ENCODE measurements at places on chromosomes 11 and 22.

GRCh38 chr11:44957776-44958564 is 7.3 kb upstream of the TP53I11 start:
- DNase-seq, result no peak

GRCh38 chr11:105361651-105362050 is 222.1 kb upstream of the CARD18 start:
- DNase-seq, result no peak

DNA sequence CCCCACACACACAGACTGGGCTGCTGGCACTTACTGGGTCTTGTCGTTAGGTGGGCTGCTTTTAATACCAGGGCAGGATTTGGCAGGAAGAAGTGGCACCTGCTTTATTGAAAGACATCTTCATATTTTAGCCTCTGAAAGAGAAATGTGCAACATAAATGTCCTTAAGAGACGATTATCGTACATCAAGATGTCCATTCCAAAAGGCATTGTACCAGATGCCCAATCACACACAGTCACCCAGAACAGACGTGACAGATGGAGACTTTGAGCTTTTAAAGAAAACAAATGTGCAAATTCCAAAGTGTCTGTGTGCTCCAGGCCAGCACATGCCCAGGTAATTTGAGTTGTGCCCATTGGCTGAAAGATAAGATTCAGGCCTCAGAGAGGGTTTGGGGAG is 155.7 kb downstream of the RRAS2 start:
- no peak for DNase-seq

GRCh38 chr22:46062971-46063631 is 86.1 kb upstream of the WNT7B start:
- no peak for DNase-seq

DNA sequence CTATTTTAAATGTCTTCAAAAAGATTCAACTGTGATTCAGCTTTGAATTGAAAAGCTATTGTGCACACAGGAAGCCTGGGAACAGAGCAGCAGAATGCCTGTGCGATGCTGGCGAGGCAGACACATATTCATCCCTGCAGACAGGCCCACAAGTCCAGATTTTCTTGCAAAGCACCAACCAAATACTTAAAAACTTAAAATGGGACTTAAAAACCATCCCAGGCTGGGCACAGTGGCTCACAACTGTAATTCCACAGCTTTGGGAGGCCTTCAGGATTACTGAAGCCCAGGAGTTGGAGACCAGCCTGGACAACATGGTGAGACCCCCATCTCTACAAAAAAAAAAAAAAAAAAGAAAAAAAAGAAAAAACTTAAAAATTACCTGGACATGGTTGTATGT is 122.6 kb upstream of the SERPIND1 start:
- no peak for DNase-seq

DNA sequence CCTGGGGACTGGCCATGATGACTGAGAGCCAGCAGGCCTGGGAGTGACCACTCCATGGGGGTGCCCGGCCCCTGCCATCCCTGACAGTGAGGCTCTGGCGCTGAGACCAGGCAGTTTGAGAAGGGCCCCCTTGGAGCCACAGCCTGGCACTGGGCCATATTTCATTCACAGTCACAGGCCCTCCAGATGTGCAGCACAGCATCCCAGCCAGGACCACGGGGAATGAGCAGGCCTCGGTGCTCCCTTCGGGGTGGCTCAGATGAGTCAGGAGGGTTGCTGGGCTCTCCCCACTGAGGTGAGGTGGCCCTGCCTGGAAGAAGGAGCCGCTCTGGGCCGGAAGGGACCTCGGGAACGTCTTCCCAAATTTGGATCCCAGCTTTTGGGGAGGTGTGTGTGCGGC is 53.0 kb downstream of the GRAMD4 start:
- DNase-seq, result no peak

GRCh38 chr11:8832571-8833260 is 78.3 kb upstream of the AKIP1 start:
- DNase-seq, result peak; percentile 16

GRCh38 chr11:130391711-130392110 is 36.7 kb downstream of the ADAMTS8 start:
- DNase-seq, result no peak

- DNase-seq, result no peak
Measured at GRCh38 chr11:46114378-46114777, 6.9 kb downstream of the PHF21A start.

GRCh38 chr22:46721501-46722085 is 16.5 kb downstream of the CERK start:
- no peak for DNase-seq

- no peak for DNase-seq
Measured at GRCh38 chr11:115709297-115709696, 205.1 kb upstream of the CADM1 start.

GRCh38 chr11:82714346-82715174 is 19.1 kb downstream of the FAM181B start:
- DNase-seq, result no peak

- no peak for DNase-seq
Measured at GRCh38 chr11:10930224-10930971, 72.5 kb upstream of the ZBED5 start.

DNA sequence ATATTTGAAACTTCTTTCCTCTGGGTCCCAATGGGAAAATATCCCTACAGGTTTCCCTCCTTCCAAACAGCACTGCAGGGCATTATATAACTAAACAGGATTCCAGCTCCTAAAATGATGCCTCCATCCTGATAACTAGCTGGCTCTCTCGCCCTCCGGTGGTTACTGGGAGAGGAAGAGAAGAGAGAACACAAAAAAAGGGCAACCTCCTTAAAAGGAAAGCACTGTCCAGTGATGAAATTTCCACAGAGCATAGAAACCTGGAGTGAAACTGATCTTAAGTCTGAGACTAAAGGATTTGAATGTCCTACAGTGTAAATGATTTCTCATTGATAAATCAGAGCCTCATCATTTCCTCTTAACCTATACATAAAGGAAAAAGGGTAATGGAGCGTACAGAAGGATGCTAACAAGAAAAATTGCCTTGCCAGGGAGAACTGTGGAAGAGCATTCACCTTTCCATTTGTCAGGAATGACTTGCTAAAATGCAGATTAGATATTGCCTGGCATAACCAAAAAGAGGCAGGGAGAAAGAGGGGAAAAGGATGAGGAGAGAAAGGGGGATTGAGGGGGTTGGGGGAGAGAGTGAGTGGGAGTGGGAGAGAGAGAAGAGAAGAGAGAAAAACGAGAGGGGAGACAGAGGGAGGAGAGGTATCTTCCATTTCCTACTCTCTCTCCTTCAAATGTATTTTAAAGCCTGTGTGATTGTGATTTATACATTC is 121.3 kb downstream of the APOL5 start:
- DNase-seq, result no peak

DNA sequence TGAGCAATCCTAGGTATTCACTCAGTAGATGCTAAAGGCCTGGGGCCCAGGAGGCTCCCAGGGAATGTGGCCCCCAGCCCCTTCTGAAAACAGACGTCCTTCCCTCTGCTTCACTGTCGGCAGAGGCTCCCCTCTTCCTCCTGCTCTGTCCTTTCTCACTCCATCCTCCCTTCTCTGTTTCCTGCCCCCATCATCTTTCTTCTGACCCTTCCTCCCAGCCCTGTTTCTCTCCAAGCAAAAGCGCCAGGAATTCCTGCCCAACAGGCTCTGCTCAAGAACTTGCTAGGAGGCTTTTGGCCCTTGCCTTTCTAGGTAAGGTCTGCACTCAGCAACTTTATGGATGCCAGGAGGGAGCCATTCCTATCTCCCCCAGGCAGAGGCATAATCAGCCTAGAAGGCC is 300.5 kb downstream of the NTM start:
- DNase-seq, result no peak

- DNase-seq, result no peak
Measured at GRCh38 chr11:78607696-78608095, 33.0 kb upstream of the NARS2 start.

- DNase-seq, result no peak
Measured at GRCh38 chr11:134552749-134553148, 140.7 kb upstream of the B3GAT1 start.

DNA sequence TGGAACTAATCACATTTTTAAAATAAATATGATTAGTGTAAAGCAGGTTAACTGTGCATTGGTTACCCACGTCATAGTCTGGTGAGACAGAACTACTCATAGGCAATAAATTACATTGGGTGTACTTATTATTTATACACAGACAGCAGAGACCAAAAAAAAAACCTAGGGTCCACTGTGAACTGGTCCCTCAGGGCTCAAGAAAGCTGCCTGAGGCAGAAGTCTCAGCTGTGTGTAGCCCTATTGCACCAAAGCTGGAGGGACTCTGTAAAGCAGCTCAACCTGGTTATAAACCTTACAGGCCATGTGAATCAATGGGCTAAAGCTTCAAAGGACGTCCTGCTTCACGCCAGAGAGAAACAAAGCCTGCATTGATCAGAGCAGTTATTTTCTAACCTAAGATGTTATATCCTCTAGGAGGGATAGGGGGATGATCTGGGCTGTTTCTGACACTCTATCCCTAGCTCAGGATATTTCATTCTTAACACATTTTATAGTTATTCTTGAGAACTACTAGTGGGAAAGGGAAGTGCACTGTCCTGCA is 432.2 kb upstream of the ANO3 start:
- no peak for DNase-seq

DNA sequence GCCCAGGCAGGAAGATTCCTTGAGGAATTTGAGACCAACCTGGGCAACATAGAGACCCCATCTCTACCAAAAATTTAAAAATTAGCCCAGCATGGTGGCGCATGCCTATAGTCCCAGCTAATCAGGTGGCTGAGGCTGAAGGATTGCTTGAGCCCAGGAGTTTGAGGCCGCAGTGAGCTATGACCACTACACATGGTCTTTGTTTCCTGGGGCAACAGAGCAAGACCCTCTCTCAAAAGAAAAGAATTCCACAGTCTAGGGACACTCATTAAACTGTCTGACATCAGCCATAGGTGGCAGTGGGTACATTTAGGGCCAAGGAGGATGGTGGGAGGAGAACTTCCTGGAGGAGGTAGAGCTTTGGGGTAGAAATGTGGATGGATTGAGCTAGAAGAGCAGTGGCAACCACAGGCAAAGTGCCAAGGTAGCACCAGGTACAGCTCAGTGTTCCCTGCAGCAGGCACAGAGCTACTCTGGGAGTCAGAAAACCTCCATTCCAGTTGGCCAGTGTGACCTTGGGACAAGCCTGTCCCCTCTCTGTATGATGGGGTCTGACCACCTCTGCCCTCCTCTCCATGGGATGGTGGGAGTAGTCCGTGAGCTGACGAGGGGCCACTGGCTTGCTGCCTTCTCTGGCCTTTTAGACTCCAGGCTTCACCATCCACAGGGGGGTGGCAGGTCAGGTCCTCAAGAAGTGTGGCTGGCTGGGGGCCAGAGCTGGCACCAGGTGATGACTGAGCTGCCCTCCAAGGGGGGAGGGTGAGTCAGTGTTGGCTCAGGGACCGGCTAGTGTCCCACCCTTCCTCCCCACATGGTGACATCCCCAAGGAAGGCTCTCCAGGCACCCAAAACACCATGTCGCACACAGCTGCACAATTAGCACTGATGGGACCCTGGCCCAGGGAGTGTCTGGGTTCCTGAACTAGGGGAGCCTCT is 3.7 kb upstream of the CLCF1 start:
- DNase-seq, result no peak

DNA sequence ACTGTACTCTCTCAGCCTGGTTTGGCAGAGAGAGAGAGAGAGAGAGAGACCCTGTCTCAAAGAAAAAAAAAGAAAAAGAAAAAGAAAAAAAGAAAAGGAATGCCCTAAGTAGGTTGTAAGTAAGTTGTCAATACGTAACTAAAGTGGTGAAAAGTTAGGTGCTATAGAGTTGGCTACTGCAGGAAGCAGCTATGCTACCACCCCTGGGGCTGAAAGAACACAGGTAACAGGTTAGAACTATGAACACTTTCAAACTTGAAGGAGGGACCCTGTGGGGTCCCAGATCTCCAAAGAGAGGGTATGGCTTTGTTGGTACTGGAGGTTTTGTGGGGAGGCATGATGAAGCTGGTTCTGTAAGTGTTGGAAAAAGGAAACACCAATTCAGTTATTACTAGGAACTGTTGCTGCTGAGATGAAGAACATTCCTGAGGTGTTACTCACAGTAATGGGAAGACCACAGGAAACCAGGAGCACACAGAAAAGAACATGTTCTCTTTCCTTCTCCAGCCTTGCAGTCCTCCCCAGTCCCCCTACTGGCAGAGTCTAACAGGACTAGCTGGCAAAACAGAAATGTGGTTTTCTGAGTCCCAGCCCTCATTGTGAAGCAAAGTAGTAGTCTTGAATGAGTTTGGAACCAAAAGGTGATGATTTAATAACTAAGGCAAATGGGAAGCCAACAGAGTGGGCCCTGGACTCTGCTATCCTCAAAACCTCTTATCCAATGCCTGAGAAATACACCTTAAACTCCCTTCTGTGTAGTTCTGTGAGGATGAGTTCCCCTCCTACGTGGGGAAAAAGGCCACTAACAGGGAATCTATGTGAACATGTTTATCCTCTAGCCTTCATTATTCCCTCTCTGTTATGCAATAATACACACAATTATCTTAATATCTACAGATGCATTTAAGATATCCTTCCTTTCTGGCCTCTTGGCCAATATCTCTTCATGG is 427.0 kb upstream of the DDI1 start:
- no peak for DNase-seq

Measured in activated T-helper 1 cell treated with anti-CD3 and anti-CD28 coated beads, Interleukin-12 subunit alpha, Interleukin-12 subunit beta, Interleukin-2, Interleukin-4 antibody, amounts not matched to agents 30 ng/mL and 10 ng/mL and 1 ng/mL, durations not matched to agents 14 hours and 24 hours and 36 hours (primary cell).